ENCODE measurements at places on chromosomes 7 and 10.

- DNase-seq = no peak
These were observed 1.2 kb upstream of the GTPBP4 start for GRCh38 chr10:986881-987619.

GRCh38 chr10:115989621-115990020 is 283.4 kb downstream of the GFRA1 start:
- DNase-seq = no peak

DNA sequence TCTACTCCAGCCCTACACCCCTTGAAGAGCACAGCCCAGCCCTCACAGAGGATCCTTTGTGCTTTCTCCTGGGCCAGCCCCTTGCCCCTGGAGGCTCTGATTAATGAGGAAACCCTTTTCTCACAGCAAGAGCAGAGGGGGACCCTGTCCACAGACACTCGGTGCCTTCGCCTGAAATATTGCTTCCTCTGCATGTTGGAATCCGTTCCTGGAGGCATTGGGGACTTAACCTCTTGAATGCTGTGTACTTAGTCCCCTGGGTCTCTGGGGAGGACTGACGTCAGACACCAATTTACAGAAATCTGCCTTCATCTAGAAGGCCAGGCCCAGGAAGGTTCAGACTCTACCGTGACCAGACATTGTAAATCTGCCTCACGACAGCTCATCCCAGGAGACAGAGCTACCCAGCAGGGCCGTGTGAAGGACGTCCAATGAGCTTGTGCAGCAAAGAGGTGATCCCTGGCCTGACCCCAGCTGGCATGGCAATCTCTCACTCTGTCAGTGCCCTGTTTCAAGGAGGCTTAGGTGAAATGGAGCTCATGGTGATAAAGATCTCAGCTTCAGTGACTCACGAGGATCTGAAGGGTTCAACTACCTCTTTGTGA is 8.1 kb upstream of the TMEM72 start:
- no peak for DNase-seq

GRCh38 chr7:17467386-17467945 is 169.0 kb downstream of the AHR start:
- DNase-seq = no peak

DNA sequence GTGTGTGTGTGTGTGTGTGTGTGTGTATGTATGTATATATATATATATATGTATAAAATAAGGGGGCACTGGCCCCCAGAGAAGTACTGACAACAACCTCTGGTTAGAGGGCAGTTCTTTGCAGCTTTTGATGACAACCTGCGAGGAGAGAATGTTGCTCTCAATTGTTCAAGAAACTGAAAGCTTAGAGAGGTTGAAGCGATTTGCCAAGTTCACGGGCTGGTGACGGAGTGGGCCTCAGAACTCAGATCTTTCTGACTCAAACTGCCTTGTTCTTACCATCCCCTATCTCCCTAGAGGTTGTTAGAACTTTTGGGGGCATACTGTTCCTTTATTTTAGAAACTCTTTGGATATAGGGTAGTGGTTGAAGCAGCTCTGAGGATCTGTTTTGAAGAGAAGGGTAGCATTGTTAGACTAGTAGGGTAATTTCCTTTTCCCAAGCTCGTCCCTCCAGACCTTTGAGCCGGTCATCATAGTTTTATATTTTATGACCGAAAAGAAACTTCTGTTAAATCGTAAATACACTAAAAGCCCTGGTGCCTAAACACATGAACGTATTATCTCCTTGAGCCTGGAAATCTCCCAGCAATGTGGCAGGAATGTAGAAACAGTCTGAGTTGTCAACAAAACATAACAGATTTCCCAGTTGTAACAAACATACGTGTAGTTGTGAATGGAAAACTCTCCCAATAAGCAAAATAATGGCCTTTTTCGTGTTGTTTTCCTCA is 541.7 kb upstream of the GALNT17 start:
- no peak for DNase-seq

DNA sequence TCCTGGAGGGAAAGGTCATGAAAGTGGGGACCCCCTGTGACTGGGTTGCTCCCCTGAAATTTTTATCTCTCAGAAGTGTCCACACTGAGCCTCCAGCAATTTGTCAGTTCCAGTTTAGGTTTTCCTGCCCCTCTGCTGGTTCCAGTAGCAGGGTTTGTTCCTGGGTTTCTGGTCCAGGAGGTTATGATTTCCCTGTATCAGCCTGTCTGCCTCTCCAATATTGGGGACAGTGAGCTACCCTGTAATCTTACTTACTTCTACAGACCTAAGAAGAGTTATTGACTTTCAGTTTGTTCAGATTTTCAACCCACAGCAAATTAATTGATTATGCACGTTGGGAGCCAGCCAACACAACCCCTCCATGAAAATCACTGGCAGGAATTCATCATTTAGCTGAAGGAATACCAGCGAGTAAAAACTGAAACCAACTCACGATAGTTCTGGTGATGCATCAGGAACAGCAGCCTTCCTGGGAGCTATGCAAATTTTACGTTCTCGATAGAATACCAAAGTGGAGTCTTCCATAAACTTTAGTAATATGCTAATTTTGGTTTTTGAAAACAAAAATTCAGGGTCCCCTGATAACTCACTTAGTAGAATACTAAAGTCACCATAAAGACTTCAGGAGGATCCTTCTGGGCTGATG is 31.3 kb upstream of the IL15RA start:
- DNase-seq = no peak

GRCh38 chr7:95897557-95898251 is 125.3 kb downstream of the DYNC1I1 start:
- no peak for DNase-seq

GRCh38 chr7:19215412-19215811 is 70.2 kb upstream of the FERD3L start:
- no peak for DNase-seq

GRCh38 chr7:27686315-27686714 is 23.6 kb upstream of the HIBADH start:
- no peak for DNase-seq

- DNase-seq = no peak
These were observed 11.5 kb downstream of the SGPL1 start for GRCh38 chr10:70827086-70827757.

- DNase-seq = no peak
These were observed 7.2 kb downstream of the ANTXRL start for GRCh38 chr10:46293832-46294640.

DNA sequence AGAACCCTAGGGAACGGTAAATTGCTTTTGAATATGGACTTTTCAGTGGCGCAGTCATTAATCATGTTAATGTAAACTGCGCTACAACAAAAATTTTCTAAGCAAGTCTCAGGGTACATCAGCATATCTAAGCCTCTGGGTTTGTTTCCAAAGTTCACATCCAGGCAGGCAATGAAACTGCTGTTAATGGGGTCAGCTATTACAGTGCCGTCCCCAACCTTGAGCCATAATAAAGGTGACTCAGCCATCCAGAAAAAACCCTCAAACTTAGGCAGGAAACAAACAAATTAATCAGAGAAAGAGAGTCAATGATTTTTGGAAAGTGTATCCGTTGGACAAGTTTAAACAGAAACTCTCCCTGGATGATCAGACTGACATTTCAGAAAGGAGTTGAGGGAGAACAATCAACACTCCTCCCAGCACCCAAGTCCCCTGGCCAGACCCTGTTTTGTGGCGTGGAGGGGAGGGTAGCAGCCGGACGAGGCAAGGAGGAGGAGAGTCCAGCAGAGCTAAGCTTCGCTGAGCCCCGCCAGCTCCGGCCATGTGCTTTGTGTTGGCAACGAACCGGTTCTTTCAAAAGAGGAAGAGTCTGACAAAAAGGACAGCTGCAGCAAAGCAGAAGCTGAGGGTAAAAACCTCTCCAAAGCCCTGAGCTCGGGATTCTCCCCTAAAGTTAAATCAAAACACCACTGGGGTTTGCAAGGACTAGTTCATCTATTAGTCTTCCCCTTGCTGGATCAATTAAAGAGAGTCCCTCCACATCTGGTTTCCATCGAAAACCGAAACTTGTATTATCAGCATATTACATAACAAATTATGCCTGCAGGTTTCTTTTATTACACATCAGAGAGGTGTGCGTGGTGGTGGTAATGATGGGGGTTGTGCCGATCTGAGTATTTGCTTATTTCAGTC is 3.6 kb downstream of the FAM53B start:
- DNase-seq = peak; percentile 61

DNA sequence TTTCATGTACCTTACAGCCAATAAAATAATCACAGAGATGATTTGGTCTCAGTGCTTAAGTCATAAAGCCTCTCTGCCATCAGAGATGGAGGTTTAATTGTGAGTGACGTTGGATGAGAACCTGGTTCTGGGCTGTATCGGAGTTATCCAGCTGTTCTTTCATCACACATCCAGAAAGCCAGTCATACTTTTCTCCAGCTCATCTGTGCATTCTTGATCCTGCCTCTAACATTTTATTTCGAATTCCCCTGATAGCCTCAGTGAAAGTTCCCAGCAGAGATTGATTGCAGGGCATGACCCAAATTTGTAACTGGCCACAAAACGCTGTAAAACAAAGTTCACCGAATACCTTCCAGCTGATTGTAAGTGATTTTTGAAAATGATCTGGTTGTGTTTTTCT is 212.6 kb upstream of the HABP2 start:
- no peak for DNase-seq

- no peak for DNase-seq
These were observed 112.5 kb downstream of the WDR11 start for GRCh38 chr10:120963594-120964220.

GRCh38 chr10:15730341-15730740 is 10.6 kb upstream of the ITGA8 start:
- DNase-seq = no peak

GRCh38 chr7:41007811-41008210 is 695.1 kb downstream of the INHBA start:
- no peak for DNase-seq

- DNase-seq = no peak
These were observed 386.7 kb upstream of the LRRN3 start for GRCh38 chr7:110704225-110704624.

GRCh38 chr7:30068117-30068516 is 39.9 kb downstream of the PLEKHA8 start:
- no peak for DNase-seq

DNA sequence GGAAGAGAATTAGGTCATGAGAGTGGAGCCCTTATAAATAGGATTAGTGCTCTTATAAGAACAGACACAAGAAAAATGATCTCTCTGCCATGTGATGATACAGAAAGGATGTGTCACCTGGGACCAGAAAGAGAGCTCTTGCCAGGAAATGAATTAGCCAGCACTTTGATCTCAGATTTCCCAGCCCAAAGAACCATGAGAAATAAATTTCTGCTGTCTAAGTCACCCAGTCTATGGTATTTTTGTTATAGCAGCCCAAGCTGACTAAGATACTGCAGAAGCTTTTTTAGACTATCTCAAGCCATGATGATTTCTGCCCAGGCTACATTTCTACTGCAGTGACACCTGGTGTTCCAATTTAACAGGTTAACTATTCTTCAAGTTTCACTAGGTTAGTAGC is 84.8 kb downstream of the RSU1 start:
- no peak for DNase-seq

GRCh38 chr10:44968500-44969400 is 9.1 kb downstream of the RASSF4 start:
- peak; percentile 32 for DNase-seq

- no peak for DNase-seq
These were observed 139.9 kb downstream of the SKIDA1 start for GRCh38 chr10:21385536-21385935.

GRCh38 chr7:68015978-68016532 is 1019.4 kb downstream of the TYW1 start:
- DNase-seq = no peak

DNA sequence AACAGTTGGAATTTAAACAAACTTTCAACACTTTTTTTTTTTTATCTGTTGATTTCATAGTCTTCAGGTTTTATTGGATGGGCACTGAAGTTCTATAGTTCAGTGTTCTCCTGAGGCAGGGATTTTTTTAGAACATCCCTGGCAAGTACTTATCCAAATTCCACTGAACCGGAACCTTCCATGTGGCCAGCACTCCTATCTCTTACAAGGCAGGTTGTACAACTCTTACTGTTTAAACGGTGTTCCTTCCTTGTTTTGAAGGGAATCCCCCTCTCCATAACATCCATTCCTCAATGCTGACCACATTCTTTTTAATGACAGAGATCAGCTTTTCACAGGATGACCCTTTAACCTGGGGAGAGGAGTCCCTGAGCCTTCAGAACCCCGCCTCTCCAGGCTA is 238.9 kb upstream of the CTBP2 start:
- no peak for DNase-seq

DNA sequence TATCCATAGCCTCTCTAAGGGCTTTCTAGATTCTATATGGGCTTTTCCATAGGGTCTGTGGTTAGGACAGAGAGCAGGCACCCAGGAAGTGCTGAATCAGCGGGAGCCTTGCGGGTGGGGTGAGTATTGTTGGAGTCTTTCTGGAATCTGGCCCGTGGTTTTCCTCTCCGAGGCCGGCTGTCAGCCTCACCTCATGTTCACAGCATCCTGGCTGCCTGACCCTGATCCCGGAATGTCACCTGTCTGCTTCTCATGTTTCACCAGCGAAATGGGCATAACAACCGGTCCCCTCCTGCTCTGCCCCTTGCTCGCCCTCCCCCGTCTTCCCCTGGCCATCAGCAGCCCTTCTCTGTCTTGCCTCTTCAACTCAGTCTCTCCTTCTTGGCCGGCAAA is 36.5 kb downstream of the DDIT4 start:
- no peak for DNase-seq

- no peak for DNase-seq
These were observed 138.7 kb downstream of the MAPK8 start for GRCh38 chr10:48444861-48445841.

- DNase-seq = no peak
These were observed 49.6 kb downstream of the COL13A1 start for GRCh38 chr10:69851306-69851705.

- no peak for DNase-seq
These were observed 137.6 kb downstream of the RGS10 start for GRCh38 chr10:119404719-119405519.

GRCh38 chr10:127576051-127576450 is 26.9 kb downstream of the NPS start:
- DNase-seq = no peak

GRCh38 chr10:68095153-68095552 is 14.1 kb upstream of the MYPN start:
- DNase-seq = no peak

DNA sequence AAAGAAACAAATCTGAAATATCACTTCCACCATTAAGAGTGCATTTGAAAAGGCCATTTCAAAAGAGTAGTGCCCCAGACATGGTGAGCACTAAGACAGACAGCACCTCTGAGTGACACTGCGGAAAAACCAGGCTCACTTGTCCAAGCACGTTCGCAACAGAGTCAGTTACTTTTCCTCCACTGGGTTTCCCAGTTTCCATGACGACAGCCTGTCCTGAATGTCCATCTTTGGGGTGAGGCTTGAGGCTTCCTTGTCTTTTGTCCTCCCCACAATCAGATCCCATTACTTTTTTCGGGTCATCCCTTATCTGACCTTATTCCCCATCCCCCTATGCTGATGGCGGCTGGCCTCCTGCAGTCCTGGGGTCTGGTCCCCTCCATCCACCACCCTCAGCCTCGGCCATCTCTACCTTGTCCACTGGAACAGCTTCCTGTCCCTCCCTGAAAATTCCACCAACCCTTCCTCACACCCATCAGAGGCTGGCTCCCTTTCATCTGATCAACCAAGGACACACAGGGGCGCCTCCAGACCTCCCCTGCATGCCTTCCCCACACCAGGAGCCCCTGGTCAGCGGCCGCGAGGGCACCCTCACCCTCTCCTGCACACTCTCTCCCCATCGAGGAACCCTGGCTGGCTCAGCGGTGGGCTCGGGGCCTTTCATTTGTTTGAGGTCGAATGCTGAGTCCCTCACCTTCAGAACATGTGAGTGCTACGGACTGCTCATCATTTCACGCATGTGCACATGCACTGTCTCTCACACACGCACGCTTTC is 363.6 kb downstream of the DNAJB6 start:
- DNase-seq = no peak

Measured in CD4-positive, alpha-beta T cell treated with Interleukin-4 for 4 hours (primary cell).